Esophagus squamous epithelium (tissue), 5 donors: ENCODE measurements at places on chromosomes 12 and 14.

DNA sequence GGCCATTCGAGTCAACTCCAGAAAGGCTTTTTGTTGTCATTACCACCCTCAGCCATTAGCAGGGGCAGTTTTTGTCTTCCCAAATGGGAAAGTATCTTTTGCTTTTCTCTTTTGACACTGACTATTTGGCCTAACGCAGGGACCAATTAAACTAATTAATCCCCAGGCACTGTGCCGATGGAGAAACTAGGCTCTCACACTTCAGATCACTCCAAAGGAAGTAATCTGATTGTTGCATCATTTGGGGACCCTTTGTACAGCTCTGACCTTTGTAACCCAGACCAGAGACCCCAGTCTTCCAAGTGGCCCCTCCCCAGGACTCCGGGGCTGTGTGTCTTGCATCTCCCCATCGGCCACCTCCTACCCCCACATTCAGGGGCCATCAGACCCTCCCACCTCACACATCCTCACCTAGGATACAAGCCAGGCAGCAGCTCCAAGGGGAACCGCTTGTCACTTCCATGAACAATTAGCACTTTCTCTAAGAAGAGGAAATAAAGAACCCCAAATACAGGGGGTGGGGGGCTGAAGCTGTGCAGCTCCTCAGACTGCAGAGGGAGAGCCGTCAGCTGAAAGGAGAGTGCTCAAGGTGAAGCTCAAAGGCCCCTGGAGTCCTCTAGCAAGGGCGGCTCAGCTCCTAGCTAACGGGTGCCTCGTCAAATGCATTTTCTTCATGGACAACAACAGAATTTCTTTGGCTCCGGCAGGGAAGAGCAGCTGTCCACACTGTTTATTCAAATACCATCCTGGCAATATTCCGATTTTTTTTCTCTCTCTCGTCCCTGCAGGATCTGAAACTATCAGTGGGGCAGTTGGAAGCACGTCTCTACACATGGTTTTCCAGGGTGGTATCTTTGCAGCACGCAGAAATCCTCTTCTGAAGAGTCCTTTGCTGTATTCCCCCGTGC lies 64.3 kb upstream of the DIO3 start:
- DNase-seq = no peak

- no peak for DNase-seq
These were observed 184.5 kb upstream of the CRY1 start for GRCh38 chr12:107277855-107278254.

- DNase-seq = no peak
These were observed 596.1 kb downstream of the VRK1 start for GRCh38 chr14:97393244-97393643.

DNA sequence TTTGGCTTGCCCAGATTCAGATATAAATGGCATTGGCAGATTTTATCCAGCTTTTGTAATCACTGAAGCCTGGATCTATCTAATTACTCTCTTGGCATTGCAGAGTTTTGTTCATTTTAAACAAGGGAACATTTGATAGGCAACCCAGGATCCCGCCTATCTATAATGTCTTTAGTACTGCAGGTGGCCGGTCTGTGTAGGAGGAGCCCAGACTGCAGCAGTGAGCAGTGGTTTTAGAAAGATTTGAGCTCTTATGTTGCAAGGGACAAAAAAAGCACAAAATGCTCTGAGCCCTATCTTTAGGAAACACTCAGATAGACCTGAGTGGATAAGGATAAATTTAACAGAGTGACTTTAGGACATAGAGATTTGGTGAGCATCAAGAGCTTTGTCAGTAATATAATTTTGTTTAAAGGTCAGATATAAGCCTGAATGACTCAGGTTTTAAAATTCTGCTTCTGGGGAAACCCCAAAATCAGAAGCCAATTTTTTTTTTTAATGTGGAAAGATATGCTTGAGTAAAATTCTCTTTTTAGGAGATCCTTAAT lies 165.5 kb downstream of the SLC5A8 start:
- no peak for DNase-seq

- DNase-seq = no peak
These were observed 159.1 kb upstream of the CCDC198 start for GRCh38 chr14:57652769-57653168.
